Stimulated activated CD8-positive, alpha-beta memory T cell treated with anti-CD3 and anti-CD28 coated beads, Interleukin-15, amount 100 ng/mL, for 24 hours (primary cell): ENCODE measurements at places on chromosomes 2 and 18.

DNA sequence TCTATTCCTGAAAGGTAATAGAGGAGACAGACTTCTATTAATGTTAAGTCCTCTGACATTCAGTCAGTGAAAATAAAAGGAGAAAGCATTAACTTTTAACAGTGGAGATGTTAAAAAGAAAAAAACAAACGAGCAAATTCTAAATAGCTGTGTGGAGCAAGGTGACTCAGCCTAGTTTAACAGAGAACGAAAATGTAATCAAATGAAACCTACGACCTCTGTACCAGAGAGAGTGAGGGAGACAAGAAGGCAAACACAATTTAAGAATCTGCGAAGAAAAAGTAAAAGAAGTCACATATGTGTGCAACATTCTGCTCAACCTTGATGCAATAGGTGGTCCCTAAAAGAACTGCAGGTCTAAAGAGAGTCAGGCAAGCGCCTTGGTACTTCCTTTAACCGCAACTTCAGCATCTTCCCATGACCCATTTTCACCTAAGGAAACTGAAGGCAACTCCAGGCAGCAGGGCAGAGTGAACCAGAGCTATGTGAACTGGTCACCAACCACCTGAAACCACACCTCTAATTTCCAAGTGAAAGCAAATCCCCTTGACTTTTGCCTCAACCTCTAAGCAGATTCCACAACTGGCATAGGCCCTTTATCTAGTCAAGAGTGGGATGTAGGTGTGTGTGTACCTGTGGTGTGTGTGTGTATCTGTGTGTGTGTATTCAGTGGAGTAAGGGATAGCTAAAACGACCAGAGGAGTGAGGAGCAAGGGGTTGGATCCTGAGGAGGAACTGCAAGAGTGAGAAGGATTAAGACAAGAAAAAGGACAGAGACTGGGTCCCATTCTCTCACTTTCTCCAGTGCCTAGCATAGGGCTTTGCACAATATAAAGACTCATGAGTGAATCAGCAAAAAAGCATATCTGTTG lies 43.0 kb downstream of the FIGN start:
- no peak for DNase-seq

DNA sequence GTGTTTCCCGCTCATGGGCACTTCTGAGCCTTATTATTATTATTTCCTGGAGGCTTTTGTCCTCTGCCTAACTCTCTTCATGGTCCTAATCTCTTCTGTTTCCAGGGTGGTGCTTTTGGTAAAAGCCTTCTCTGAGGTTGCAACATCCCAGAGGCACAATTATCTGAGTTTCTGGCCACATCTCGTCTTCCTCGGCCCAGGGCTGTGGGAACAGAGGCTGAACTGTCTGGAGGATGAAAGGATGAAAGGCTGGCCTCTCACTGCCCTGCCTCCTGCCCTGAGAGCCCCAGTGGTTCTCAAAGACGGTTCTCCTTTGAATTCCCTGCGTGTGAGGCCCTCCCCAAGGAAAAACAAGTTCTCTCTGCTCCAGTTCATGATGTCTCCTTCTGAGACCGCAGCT lies 13.8 kb downstream of the GYPC start:
- DNase-seq, result no peak

DNA sequence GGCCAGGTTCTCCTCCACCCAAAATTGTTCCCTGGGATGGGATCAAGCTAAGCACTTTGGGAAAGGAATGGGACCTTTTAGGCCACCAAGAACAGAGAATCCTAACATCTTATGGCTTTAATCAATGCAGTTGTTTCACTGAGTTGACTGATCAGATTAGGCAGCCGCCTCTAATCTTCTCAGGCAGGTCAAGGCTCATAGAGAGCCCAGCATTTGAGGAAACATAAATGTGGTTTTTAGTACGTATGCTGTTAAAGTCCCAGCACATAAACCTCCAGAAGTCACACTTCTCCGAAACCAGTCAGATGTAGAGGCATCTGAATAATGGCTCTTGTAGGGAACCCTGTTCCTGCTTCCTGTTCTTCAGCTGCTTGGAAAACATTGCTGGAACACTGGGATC lies 99.5 kb upstream of the RMDN2 start:
- DNase-seq, result no peak

GRCh38 chr2:229715895-229716507 lies 1.6 kb upstream of the DNER start:
- DNase-seq, result no peak

- no peak for DNase-seq
These were observed 151.8 kb downstream of the MBP start for GRCh38 chr18:76980663-76981395.

DNA sequence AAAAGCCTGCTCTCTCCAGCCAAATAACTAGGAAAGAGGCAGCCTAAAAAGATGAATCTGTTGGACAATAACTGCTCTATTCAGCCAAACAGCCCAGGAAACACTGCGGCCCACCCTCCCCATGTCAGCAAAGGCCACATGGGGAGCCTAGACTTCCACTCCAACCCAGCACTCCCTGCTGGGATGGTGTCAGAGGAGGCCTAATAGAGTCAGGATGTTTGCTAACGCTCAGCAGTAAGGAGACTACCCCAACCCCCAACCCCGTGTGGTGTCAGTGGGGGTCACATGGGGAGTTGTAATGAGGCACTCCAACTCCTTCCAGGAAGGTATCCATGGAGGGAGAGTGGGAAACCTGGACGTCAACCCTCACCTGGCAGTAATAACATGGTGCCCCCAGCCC lies 41.6 kb downstream of the ZBTB7C start:
- no peak for DNase-seq
